Cardiac septum (tissue), 1 donor: ENCODE measurements at places on chromosomes 16 and 17. TPM values are rescaled to one million over a fixed set of nuclear protein-coding genes. Genes with fewer than 3 reads are reported as not detected.

DNA sequence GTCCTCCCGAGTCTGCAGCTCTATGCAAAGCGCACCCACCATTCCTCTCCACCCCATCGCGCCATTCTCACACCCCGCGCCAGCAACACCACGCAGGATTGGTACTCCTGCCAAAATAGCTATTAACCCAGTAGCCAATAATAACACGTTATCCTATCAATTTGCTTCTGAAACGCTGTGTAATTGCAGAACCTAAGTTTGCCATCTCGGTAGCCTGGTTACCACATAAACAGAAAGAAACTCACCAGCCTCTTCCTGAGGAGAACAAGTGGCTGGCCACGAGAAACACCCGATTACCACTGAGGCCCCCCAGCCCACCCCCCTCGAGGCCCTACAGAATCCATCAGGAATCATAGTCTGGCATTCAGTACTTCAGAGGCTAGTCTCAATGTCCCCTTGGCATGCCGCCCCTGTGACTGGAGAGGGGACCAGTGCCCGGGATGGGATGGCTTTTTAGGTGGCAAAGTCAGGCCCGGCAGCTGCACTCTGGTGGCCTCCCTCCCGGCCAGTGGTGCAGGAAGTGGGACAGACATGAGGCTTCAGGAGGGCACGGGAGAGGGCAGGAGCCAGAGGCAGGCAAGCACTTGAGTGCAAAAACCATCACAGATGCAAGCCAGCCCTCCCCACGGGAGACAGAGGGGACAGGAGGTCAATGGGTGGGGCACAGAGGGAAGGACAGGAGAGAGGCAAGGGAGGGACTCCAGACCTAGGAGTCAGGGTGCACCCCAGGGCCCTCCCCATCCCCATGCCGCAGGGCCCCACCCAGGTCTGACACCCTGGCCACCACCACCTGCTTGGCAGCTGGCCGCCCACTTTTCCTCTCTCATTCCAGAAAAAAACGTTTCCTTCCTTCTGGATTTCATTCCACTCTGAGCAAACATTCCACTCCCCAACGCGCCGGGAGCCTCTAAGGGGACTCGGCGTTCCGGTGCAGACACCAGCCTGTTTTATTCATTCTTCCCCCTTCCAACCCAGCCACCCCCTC lies 192.5 kb downstream of the ZNF423 start:
- no peak for DNase-seq

DNA sequence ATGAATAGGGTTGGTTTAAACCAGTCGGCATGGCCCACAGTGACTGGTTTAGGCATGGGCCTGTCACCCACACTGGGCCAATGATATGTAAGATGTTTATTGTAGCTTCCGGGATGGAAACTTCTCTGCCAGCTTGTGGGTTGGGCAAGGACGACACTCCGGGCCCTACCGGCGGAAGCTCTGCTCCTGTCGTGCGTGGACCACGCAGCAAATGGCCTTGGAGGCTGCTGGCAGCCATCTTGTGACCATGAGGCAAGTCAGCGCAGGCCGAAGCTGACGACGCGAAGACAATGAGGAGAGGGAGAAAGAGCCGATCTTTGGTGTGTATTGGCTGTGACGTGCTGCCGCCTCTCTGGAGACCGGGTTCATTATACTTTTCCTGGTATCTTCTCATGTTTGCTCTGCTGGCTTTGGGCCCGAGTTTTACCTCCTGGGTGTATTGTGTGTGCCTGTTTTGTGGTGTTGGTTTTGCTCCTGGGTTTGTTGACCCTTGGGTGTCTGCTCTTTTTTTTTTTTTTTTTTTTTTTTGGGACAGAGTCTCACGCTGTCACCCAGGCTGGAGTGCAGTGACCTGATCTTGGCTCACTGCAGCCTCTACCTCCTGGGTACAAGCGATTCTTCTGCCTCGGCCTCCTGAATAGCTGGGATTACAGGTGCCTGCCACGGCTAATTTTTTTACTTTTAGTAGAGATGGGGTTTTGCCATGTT lies 15.4 kb downstream of the SLC25A10 start:
- no peak for DNase-seq

DNA sequence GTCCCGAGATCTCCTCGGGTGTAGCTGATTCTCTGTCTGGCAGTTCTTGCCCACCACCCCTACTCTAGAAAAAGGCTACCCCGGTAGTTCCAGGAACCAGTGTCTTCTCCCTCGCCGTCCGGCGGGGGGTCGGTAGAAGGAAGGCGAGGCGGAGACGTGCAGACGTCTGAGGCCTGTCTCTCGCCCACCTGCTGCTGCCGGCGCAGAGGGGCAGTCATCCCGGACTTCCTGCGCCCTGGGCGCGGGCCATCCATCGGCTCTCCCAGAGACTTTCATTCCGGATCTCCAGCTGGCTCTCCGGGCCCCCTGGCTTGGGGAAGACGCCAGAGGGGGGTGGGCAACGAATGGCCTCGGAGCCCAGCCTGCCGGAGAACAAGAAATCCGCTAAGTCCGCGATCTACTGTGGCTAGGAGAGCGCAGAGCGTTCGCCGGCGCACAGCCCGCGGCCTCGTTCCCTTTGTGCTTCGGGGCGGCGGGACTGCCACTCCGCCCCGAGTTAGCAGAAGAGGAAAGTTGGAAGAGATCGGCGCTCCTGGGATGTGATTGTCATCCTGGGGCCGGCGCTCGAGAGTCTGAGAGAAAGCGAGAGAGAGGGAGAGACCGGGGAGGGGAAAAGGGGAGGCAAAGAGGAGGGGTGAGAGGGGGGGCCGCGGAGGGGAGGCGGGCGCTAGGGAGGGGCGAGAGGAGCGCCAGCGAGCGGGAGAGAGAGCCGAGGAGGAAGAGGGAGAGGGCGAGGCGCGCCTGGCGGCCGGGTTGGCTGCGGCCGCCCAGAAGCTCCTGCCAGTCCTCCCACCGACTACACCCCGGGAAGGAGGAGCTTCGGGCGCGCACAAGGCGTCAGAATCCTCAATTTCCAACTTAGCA lies at the start of gene IRX5:
Gene IRX5 (plus strand): TSS at position 861 of the 864 bp plus-strand sequence. CDS start 334 bp downstream, outside the sequence.
- DNase-seq, result peak; percentile 94

DNA sequence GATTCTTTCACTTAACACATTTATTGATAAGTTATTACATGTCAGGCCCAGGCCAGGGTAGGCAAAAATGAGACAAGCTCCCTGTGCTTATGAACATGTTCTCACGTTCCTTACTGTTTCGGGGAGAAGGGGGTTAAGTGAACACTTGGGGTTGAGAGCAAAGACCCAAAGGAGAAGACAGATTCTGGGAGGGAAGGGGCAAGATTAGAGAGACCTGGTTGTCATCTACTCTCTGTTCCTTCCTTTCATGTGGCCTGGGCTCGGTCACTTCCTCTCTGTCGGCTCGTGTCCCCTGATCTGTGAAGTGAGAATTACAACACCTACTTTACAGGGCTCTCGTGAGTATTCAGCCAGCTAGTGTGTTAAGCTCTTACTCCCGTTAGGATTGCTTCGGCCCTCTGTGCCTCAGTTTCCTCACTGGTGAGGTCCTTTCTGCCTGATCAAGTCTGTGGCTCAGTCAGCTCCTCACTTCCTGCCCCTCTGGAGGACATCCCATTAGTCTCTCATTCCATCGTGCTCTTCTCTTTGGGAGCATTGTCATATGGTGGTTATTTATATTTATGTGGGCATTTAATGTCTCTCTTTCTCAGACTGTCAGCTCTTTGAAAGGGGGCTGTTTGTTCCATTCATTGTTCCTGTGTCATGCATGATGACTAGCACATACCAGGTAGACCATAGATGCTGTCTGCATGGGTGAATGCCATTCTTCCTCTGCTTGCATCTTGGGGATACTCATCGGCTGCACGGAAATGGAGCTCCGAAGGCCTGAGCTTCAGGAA lies 38.9 kb downstream of the PLCG2 start:
- DNase-seq, result no peak

DNA sequence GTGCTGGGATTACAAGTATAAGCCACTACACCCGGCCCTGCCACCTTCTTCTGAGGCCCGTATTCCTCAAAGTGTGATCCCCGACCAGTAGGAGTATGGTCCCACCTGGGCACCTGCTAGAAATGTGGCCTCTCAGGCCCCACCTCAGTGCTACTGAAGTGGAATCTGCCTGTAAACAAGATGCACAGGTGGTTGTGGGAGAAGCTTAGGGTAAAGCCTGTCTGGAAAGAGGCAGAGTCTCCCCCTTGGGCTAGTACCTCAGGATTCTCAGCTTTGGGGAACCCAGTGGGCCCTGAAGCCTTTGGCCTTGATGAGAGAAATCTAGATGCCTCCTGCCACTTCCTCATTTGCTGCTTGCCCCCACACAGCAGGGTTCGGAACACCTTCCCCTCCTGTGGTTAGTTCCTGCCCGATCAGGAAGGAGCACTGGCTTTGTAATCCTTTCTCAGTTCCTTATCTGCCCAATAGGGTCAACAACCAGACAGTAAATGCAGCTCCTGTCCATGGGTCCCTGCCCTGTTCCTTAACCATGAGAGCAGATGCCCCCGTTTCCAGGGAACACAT lies 25.2 kb downstream of the TK2 start:
- DNase-seq, result peak; percentile 87

DNA sequence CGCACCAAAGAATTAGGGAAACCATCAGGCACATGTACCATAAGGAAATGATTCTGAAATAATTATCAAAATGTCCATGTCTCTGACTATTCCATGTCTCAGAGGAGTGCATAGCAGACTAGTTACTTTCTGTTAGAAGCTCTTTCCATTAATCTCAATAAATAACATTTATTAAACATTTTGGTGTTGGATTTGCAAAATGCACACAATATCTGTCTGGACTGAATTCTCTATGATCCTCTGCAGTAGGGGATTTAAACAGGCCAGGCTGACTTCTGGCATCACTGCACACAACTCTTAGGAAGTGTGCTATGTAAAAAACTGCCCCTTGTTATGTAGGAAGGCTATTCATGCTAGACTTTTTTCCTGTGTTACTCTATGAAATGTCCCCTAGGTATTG lies 283.3 kb upstream of the CDH5 start:
- DNase-seq, result no peak

GRCh38 chr17:79019632-79020584 lies 4.1 kb upstream of the C1QTNF1 start:
- peak; percentile 76 for DNase-seq

- DNase-seq, result no peak
These were observed 744 bp downstream of the CMIP start for GRCh38 chr16:81445143-81445961.

GRCh38 chr16:53024045-53024444 lies 28.7 kb downstream of the CHD9NB start:
- DNase-seq, result no peak

DNA sequence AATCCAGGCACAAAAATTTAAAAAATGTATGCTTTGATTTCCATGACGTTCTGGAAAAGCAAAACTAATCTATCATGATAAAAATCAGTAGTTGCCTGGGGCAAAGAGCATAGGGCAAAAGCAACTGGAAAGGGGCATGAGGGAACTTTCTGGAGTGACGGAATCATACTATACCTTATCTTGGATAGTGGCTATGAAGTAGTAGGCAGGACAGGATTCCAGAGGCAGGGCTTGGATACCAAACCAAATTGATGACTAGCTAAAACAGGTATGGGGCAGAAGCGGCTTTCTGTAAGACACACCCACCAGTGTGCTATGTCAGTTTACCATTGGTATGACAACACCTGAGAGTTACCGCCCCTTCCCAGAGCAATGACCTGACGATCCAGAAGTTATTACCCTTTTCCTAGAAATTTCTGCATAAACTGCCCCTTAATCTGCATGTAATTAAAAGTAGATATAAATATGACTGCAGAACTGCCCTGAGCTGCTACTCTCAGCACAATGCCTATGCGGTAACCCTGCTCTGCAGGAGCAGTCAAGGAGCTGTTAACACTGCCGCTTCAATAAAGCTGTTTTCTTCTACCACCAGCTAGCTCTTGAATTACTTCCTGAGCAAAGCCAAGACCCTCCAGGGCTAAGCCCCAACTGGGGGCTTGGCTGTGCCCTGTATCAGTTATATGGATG lies 56.7 kb downstream of the CFDP1 start:
- no peak for DNase-seq

- peak; percentile 50 for DNase-seq
These were observed 7.7 kb upstream of the RARA start for GRCh38 chr17:40301315-40301714.

- no peak for DNase-seq
These were observed 138.7 kb upstream of the RPH3AL start for GRCh38 chr17:491086-492021.

DNA sequence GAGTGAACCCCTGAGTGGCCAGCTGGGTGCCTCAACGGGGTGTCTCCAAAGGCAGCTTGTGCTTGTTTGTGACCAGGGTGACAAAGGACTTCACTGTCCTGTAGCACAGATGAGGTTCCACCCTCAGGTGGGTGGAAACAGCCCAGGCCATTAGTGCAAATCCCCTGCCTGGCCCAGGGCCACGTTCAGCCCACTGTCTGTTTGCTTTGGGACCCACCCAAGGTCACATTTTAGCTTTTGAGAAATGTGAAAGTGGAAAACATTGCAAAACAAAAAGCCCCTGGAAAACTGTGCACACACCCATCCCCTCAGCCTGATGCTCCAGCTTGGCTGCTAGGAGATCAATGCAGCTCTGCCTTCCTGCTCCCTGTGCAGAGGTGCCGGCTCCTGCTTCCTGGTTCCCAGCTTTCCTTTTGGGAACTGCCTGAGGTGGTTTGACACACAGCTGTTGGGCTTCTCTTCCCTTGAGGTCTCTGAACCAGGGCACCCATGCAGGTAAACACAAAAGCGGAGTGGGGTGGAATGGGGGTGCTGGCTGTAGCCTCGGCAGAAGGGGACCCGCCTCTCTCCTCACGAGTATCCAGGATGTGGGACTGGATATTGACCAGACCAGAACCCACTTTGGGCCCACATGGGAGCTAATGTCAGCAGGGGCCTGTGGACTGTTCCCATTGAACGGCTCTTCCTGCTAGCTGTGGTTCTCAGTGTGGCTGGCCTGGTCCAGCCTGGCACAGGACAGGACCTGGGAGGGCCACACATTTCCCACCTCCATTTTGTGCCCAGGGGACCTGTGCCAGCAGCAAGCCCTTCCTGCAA lies 7.9 kb upstream of the SPHK1 start:
- DNase-seq, result no peak

- peak; percentile 89 for DNase-seq
These were observed 27.0 kb downstream of the CCR7 start for GRCh38 chr17:40538019-40538935.

- DNase-seq, result no peak
These were observed 7.6 kb downstream of the RUNDC3A start for GRCh38 chr17:44315760-44316731.

DNA sequence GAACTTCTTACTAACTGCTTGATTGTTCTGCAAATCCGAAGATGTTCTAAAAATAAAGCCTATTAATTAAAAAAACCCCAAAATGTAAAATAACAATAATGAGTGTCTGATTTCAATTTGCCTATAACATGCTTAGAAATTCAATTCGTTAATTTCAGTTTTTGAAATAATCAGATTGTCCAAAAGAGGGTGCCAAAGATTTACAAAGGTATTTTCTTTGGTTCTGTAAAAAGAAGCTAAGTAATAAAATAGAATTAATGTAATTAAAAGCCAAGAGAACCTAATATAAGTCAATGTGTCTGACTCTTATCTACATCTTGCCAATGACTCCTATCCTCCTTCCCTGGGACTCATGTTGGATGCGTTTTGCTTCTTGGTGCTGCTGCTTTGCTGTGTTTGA lies 75.0 kb upstream of the CPHXL start:
- no peak for DNase-seq

KRTAP9-1 gene
- total RNA-seq, result not detected

KRTAP4-5 gene
- total RNA-seq, result not detected

NTHL1 gene
- 10.4 TPM for total RNA-seq

ADAMTS18 gene
- not detected for total RNA-seq

ARL5C gene
- not detected for total RNA-seq
